ENCODE measurements at places on chromosomes 7 and 10.
A peak's percentile ranks its signal among the peaks of the same experiment; 100 is the strongest.

DNA sequence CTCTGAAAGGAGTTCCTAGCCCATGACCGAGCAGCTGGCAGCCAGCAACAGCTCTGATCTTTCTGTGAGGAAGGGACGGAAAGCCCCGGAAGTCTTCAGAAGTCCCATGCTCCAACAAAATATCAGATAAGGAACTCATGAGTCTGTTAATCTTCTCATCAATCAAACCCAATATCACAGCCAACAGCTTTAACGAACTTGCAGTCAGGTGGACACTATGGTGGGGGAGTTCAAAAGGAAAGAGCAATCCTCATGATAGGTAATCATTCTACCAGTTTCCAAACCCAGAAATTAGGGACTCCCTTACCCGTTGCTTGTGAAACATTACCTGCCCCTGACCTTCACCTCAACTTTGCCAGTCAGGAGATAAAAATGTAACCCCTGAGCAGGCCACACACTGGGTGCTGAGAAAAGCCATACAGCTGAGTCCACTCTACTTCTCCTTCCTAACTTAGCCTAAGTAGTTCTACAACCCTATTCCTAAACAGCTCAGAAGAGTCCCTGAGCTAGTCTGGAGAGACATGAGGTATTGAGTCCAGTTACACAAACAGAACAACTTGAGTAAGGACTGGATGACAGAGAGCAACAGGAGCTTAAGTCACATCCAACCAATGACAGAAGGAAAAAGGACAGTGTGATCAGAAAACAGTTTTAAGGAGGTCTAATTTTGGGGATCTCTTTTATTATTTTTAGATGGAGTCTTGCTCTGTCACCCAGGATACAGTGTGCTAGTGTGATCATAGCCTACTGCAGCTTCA is 2.2 kb downstream of the NDST2 start:
- DNase-seq: no peak

DNA sequence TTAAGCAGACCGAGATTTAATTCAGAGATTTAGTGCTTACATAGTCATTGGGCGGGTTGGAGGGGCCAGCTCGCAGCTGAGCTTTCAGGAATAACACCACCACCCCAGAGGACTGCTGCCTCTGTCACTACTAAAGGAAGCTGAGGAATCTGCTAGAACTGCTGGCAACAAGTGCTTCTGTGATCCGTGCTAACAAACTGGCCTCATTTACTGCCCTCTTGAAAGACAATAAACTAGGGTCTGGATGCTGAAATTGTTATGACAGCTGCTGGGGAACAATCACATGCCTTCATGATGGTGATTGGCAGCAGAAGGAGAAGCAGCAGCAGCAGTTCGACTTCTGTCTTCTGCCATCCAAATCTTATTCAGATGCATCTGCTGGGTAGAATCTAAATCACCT is 285.5 kb upstream of the TAC1 start:
- no peak for DNase-seq

- no peak for DNase-seq
Measured at GRCh38 chr10:30417301-30417700, 16.7 kb upstream of the MAP3K8 start.

- no peak for DNase-seq
Measured at GRCh38 chr10:67297637-67298181, 371.9 kb downstream of the LRRTM3 start.

GRCh38 chr10:110446954-110447608 is 50.6 kb upstream of the DUSP5 start:
- DNase-seq: peak; percentile 83

- no peak for DNase-seq
Measured at GRCh38 chr7:50308532-50309385, 4.2 kb downstream of the IKZF1 start.

GRCh38 chr10:64463406-64463805 is 942.2 kb downstream of the REEP3 start:
- no peak for DNase-seq

DNA sequence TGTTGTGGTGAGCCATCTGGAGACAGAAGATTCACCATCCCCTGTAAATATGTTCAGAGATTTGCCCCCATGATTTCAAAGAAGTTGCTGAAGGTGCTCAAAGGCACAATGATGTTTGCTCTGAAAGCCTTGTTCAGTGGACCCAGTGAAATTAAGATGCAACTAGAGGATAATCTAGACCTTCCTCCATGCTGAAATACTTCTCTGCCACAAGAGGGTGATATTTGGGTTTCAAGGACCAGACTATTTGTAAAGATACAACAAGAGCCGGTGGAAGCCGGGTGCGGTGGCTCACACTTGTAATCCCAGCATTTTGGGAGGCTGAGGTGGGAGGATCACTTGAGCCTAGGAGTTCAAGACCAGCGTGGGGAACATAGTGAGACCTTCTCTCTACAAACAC is 13.5 kb upstream of the MSRB2 start:
- DNase-seq: no peak

- DNase-seq: no peak
Measured at GRCh38 chr10:1417574-1417973, 319.8 kb downstream of the ADARB2 start.
